ENCODE measurements at places on chromosomes 4 and X. TPM values are rescaled to one million over a fixed set of nuclear protein-coding genes. Genes with fewer than 3 reads are reported as not detected.

The TCEAL3 gene
- polyA plus RNA-seq: 19.7 TPM

The EVC gene
- polyA plus RNA-seq: 4.0 TPM

The PLK4 gene
- polyA plus RNA-seq: 6.1 TPM

The PHOX2B gene
- not detected for polyA plus RNA-seq

The PNMA6A gene
- 0.04 TPM for polyA plus RNA-seq

The FGB gene
- polyA plus RNA-seq: not detected

The IQCM gene
- not detected for polyA plus RNA-seq

The EXOSC9 gene
- 16.3 TPM for polyA plus RNA-seq

The SPACA5 gene
- not detected for polyA plus RNA-seq

The PRR27 gene
- not detected for polyA plus RNA-seq

The GPC4 gene
- 4.0 TPM for polyA plus RNA-seq

The NWD2 gene
- polyA plus RNA-seq: 0.05 TPM

The P2RY4 gene
- not detected for polyA plus RNA-seq

The PF4V1 gene
- polyA plus RNA-seq: not detected

The FAM90A26 gene
- not detected for polyA plus RNA-seq

The CXorf65 gene
- polyA plus RNA-seq: 0.34 TPM

The MAGEB10 gene
- polyA plus RNA-seq: not detected

The LNX1 gene
- 44.2 TPM for polyA plus RNA-seq

The AMOT gene
- polyA plus RNA-seq: 0.89 TPM

The HERC6 gene
- 8.7 TPM for polyA plus RNA-seq

The RTL3 gene
- 0.04 TPM for polyA plus RNA-seq

The EGF gene
- polyA plus RNA-seq: 0.25 TPM

The TCP11X2 gene
- not detected for polyA plus RNA-seq

The MAP7D2 gene
- 0.16 TPM for polyA plus RNA-seq

The MYL5 gene
- 17.9 TPM for polyA plus RNA-seq

The CETN2 gene
- 34.4 TPM for polyA plus RNA-seq

The MAGEB1 gene
- not detected for polyA plus RNA-seq

The ARHGEF38 gene
- polyA plus RNA-seq: 0.06 TPM

The TMEM192 gene
- 4.4 TPM for polyA plus RNA-seq

The LDB2 gene
- 4.4 TPM for polyA plus RNA-seq

The RNF150 gene
- polyA plus RNA-seq: 0.41 TPM

The DOCK11 gene
- 3.7 TPM for polyA plus RNA-seq

The SSX2B gene
- not detected for polyA plus RNA-seq

The FAM53A gene
- polyA plus RNA-seq: 1.2 TPM

The AKAP14 gene
- polyA plus RNA-seq: not detected

The ENPEP gene
- polyA plus RNA-seq: 0.10 TPM

The DMRTC1B gene
- not detected for polyA plus RNA-seq

The XK gene
- 1.5 TPM for polyA plus RNA-seq

The XAGE2 gene
- polyA plus RNA-seq: not detected

The ARSJ gene
- 1.7 TPM for polyA plus RNA-seq

The SLC25A14 gene
- 8.3 TPM for polyA plus RNA-seq

The DOK7 gene
- 0.29 TPM for polyA plus RNA-seq

The POF1B gene
- polyA plus RNA-seq: 25.4 TPM

The ZNF41 gene
- 2.3 TPM for polyA plus RNA-seq

The CLIC2 gene
- 2.8 TPM for polyA plus RNA-seq

The RNF212 gene
- polyA plus RNA-seq: 1.7 TPM

The SYTL4 gene
- 6.2 TPM for polyA plus RNA-seq

The TLR6 gene
- 0.21 TPM for polyA plus RNA-seq

The CCKAR gene
- not detected for polyA plus RNA-seq

The EVC2 gene
- 1.6 TPM for polyA plus RNA-seq

The HEPH gene
- polyA plus RNA-seq: 1.1 TPM

The IL2 gene
- polyA plus RNA-seq: not detected

All from esophagus (tissue), 2 donors.